Activated CD4-positive, alpha-beta T cell treated with anti-CD3 and anti-CD28 coated beads for 36 hours (primary cell): ENCODE measurements at places on chromosomes 7 and 10.
A peak's percentile ranks its signal among the peaks of the same experiment; 100 is the strongest.

DNA sequence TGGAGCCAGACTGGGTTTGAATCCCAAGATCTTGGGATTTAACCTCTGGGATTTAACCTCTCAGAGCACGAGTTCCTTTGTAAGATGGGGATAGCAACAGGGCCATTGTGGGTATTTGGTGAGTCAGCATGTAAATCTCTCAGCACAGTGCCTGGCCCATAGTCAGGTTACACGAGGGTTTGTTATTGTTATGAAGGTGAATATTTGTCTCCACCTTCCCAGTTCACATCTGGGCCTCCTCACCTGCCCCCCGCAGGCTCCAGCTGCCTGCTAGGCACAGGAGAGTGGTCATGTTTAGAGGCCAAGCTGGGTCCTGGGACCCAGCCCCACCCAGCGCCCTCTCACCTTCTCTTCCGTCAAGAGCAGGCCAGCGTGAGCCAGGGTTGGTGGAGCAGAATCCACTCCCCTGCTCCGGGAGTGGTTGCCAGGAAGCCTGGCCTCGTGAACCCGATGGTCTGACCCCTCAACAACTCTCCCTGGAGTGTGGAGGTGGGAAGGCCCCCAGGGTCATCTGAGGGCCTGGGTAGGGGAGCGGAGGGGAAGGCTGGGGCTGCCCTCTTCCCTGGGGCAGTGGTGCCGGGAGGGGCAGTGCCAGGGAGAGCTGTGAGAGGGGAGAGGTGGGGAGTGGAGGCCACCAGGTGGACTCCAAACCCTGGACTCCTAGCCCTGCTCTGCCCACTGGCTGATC is 26.0 kb downstream of the FAM241B start:
- DNase-seq, result no peak

- no peak for DNase-seq
Measured at GRCh38 chr10:102831322-102832071, 5.7 kb downstream of the CYP17A1 start.

DNA sequence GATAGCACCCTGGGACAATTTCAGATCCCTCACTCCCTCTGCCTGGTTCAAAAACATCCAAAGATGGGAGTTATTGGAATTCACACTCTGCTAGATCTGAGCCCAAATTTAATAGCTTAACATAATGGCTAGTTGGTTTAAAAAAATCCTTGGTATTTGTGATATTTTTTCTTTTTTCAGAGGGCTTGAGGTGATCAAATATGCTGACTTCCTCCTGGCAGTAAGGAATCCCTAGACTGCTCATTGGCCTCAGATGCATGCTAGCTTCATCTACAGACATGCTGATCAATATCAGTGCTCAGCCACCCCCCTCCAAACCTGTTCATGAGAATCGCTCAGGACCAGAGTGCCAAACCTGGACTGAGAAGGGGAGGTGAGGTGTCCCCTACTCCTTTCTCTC is 74.7 kb upstream of the PLPP4 start:
- DNase-seq, result no peak

GRCh38 chr7:1534330-1535099 is 4.0 kb downstream of the MAFK start:
- DNase-seq, result no peak

GRCh38 chr10:17643755-17644484 is at the start of gene STAM:
Gene STAM, plus strand, starts transcription at chr10:17644151. Its CDS starts 189 bp downstream, at chr10:17644340.
- DNase-seq, result peak; percentile 96

GRCh38 chr7:139869886-139870285 is 40.8 kb downstream of the TBXAS1 start:
- no peak for DNase-seq

- peak; percentile 81 for DNase-seq
Measured at GRCh38 chr10:79047875-79048638, 20.7 kb upstream of the ZMIZ1 start.

- DNase-seq, result no peak
Measured at GRCh38 chr7:121741896-121742295, 131.1 kb upstream of the PTPRZ1 start.

- DNase-seq, result no peak
Measured at GRCh38 chr10:107834706-107835105, 670.2 kb upstream of the SORCS1 start.

- no peak for DNase-seq
Measured at GRCh38 chr7:98459529-98459928, 58.6 kb upstream of the BAIAP2L1 start.

- no peak for DNase-seq
Measured at GRCh38 chr7:151630358-151630757, 110.7 kb upstream of the RHEB start.

DNA sequence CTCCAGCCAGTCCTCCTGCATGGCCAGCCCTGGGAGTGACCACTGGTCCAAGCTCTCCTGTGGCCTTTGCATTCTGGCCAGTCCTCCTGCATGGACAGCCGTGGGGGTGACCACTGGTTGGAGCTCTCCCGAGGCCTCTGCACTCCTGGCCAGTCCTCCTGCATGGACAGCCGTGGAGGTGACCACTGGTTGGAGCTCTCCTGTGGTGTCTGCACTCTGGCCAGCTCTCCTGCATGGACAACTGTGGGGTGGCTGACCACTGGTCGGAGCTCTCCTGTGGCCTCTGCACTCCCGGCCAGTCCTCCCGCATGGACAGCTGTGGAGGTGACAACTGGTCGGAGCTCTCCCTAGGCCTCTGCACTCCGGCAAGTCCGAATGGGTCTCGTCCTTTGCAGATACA is 28.7 kb upstream of the ADARB2 start:
- DNase-seq, result no peak
